ENCODE measurements at places on chromosomes 12 and 14.
A peak's percentile ranks its signal among the peaks of the same experiment; 100 is the strongest.

DNA sequence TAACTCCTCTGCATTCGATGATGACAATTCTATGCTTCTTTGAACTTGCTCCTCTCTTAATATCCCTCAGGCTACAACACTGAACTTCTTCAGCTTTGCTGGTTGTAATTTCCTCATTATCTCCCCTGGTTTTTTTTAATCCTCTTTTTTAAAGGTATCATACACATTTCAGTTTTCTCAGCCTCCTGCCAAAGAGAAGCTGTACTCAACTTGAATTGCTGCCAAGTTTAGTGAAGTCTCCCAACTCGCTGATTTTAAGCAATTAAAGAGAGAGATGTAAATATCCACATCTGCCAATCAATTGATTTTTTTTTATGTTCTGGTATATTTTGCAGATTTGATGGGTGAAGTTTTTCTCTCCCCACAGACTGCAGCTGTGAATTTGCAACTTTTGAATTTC is 817.8 kb downstream of the GALC start:
- DNase-seq, result no peak

GRCh38 chr12:26513363-26514043 is 318.1 kb downstream of the SSPN start:
- no peak for DNase-seq

DNA sequence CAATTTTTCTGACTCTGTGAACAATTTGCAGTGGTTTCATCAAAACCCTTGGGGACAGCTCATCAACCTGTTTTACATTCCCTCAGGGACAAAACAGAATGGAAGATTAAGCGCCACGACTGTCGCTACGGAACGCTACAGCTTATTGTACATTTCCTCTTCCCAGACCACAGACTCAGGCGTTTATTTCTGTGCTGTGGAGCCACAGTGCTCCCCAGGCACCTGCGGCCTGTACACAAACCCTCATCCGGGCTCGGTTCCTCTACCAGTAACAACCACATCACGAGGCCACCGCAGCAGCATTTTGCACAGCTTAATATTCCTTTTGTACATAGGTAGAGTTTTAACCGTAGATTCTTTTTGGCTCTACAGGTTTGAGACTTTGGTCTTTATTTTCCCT is 397.4 kb upstream of the OR4E1 start:
- peak; percentile 39 for DNase-seq

GRCh38 chr12:98830657-98831056 is 185.6 kb downstream of the APAF1 start:
- no peak for DNase-seq

DNA sequence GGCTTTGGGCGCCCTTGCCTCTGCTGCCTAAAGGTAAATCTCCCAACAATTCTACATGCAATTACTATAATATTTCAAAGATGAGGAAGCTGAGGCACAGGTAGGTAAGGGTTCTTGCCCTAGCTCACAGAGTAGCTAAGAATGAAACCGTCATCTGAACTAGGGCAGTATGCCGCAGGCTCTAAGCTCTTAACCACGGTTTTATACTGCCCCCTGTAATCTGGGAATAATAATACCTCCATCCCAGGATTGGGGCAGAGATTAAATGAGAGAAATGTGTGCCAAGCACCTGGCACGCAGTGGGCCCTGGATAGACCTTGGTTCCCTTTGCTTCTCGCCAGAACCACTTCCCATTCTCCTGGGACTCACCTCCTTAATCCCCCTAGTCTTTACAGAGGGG is 1.5 kb upstream of the HRK start:
- DNase-seq, result no peak

- no peak for DNase-seq
Measured at GRCh38 chr12:116582610-116583009, 23.4 kb downstream of the MAP1LC3B2 start.

DNA sequence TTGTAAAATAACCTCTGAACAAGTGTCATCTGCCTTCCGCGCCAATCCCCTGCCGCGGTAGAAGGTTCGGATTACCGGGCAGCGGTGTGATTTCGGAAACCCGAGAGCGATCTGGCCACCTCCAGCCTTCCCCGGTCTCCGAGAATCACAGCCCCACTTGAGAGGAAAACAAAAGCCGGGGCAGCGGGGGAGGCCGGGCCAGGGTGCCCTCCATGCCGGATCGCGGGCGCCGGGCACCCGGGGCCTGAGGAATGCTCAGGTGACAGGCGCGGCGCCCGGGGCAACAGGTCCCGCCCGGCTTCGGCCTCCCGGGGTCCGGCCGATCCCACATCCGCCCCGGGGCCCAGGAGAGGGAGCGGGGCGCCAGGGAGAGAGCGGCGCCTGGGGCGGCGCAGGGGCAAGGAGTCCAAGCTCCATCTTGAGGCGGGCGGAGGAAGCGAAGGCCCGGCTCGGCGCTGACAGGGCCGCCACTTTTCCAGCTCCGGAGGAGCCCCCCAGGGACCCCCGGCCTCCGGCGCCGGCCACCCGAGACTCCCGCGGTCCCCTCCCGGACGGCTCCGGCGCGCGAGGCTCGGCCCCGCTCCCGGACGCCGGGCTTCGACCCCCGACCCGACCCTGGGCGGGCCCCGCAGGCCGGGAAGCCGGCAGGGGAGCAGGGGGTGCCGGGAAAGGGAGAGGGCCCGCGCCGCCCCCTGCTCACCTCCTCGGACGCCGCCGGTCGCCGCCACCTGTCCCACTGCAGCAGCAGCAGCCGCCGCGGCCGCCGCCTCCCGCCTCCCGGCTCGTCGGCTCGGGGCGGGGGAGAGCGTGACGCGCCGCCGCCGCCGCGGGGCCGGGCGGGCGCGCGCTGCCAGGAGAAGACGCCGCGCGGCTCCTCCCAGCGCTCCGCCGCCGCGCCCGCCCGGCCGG is at the start of gene CLIP1:
Gene CLIP1, minus strand, starts transcription at position 849 of the 909 bp plus-strand sequence. CDS start 42,217 bp downstream, outside the sequence.
- peak; percentile 39 for DNase-seq

DNA sequence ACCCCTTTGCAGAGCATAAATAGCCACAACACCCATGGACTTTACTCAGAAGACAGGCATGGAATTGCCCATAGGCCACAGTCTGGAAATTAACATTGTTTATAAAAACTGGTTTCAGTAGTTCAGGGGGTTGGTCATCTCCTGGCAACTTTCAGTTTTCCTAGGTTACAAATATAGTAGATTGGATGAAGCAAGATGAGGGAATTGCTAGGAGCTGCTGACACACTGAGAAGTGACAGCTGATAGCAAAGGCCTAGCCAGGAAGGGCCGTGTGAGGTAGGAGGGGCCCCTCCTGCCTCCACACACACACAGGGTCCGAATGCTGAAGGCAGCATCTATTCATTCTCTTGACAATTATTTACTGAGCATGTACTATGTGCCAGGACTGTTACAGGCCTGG is 8.3 kb downstream of the GALNT16 start:
- DNase-seq, result no peak

- no peak for DNase-seq
Measured at GRCh38 chr12:122480753-122481152, 20.0 kb downstream of the ZCCHC8 start.

DNA sequence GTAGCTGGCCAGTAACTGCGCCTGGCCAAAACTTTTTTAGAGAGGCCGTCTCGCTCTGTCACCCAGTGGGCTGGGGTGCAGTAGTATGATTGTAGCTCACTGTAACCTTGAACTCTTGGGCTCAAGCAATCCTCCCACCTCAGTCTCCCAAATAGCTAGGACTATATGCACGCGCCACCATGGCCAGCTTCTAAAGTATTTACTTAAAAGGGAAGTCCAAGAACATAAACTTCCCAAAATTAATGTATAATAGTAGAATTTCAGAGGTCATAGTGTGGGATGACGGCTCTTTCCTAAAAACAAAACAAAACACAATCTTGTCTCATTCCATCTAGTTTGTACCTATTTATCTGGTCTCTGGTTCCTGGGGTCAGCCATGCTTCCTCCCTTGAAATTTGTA is 42.2 kb upstream of the FOS start:
- DNase-seq, result no peak

DNA sequence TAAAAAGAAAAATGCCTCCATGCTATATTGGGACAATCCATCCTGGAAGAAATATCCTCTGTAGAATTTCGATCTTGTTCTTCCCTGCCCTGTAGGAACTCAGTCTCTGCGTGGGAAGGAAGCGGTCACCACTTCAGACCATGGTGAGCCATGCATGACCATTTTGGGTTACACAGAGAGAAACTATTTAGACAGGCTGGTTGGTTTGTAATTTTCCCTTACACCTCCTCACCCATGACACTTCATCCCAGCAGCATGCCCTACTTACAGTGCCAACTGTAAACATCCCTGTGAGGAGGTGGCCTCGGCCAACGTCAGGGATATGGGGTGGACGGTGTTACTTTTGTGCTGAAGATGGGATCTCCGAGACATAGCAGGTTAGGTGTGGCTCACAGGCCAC is 121.4 kb downstream of the SMOC1 start:
- DNase-seq, result no peak

GRCh38 chr12:6039894-6040601 is 84.4 kb downstream of the VWF start:
- peak; percentile 69 for DNase-seq

GRCh38 chr12:68178774-68179439 is 19.4 kb upstream of the IFNG start:
- no peak for DNase-seq
